ENCODE measurements at places on chromosomes 3 and 15. TPM values are rescaled to one million over a fixed set of nuclear protein-coding genes. Genes with fewer than 3 reads are reported as not detected.

GRCh38 chr15:33016405-33017024 lies 178.0 kb downstream of the FMN1 start:
- DNase-seq = no peak

GRCh38 chr3:184466413-184466960 lies 86.6 kb downstream of the CHRD start:
- peak; percentile 81 for DNase-seq

GRCh38 chr3:196111939-196112386 lies 30.1 kb upstream of the TFRC start:
- DNase-seq = no peak

DNA sequence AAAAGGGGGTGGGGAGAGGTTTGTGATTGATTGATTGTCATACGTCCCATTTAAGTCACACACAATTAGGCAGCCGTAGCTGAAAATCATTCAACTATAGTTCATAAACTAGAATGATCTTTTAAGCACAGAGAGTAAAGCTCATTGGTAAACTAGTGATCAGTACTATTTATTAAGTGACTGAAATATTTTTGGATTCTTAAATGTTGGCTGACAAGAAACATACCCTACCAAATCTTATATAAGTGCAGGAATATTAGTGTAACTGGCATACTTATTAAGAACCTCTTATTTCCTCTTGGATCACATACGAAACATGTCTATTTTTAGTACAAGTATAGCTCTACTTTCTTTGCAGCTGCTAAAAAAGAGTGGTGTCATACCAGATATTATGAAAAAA lies 8.4 kb upstream of the ABHD10 start:
- no peak for DNase-seq

GRCh38 chr15:71612869-71613268 lies 197.5 kb upstream of the NR2E3 start:
- no peak for DNase-seq

- DNase-seq = no peak
Observed at GRCh38 chr3:33597257-33597689, 120.8 kb downstream of the CLASP2 start.

GRCh38 chr3:184944241-184944640 lies 132.3 kb downstream of the VPS8 start:
- no peak for DNase-seq

DNA sequence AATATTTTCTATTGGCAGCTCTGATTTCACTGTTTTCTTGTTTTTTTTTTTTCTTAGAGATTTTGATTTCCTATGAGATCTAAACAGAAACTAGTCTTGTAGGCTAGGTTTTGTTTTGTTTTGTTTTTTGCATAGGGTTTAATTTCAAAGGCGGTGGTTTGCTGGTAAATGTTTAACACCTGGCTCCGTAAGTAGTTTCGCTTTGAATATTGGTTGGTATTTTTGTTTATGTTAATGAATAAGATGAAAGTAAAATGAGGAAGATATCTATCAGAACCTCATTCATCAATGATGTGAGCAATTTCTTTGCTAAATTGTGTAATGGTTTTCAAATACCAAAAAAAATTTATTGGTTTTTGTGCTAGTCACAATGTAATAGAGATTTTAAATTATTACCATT lies 39.7 kb upstream of the TM4SF1 start:
- DNase-seq = no peak

DNA sequence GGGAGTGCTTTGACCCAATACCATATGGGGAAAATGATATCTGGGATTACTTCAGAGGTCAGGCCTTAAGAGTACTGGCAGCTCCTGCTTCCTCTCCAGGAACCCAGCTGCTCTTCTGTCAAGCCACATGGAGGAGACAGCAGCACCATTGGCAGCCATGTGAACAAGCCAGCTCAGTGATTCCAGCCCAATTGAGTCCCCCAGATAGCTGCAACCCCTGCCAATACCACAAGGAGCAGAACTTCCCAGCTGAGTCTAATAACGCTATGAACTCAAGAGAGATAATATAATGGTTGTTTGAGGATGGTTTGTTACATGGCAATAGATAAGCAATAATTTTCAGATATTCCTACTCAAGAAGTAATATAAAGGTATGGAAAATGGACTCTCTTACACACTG lies 126.8 kb upstream of the CPNE4 start:
- DNase-seq = no peak

GRCh38 chr15:35921046-35921445 lies 375.1 kb upstream of the DPH6 start:
- no peak for DNase-seq

DNA sequence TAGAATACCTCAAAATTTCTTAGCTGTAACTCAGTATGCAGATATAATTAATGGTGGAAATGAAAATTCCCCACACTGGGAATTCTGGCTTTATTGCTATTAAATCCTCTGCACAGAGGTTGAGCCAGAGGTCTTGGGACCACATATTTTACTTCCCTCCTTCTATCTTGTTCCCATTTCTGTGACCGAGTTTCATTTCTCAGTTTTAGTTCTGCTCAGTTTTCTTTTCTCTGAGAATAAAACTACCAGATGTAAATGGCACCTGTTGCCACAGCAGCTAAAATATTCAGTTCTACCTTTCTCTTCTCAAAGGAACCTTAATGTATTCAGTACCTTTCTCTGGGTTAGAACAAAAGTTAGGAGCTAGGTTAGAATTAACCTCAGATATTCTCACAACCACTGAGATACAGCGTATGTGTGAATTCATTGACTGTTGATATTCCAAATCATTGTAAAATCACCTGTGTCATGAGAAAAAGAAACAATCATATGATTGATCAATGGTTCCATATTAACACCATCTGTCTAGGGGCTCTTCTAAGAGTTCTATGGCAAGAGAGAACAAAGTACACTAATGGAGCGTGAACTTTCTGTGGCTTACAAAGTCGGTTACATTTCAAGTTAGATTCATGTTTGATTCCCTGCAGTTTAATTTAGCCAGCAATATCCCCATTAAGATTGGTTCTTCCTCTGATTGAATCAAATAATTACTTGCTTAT lies 374.1 kb downstream of the EFHB start:
- DNase-seq = no peak

DNA sequence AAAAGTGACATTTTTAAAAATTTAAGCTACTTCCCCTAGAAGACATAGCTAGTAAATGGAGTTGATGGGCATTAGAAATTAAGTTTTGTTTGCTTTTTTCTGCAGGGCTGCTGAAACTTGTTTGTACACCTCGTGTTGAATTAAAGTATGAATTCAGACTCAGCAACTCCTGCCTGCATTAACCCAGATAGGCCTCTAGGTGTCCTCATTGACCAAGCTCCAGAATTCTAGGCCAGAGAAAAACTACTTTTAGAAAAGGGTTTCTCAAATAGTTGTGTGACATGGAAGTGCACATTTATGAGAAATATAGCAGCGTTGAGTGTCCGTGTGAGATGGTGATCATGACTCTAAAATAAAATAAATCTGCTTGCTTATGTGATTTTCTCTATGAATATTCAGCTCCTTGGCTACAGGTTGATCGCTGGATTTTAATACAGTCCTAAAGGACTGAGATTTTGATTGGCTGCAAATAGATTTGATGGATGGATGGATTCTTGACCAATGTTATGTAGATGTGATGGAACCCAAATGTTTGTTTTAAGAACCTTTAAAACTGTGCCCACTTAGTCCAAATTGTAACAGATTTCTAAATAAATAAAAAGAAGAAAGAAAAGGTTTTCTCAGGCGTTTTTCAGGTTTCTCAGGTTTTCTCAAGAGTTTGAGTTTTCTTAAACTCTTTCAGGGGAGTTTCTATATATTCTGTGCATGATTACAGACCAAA lies 39.4 kb upstream of the LMOD3 start:
- DNase-seq = no peak

GRCh38 chr15:68057034-68057433 lies 2.9 kb downstream of the PIAS1 start:
- DNase-seq = no peak

- DNase-seq = no peak
Observed at GRCh38 chr15:48940508-48940907, 23.2 kb downstream of the SHC4 start.

- DNase-seq = no peak
Observed at GRCh38 chr3:120634539-120634938, 38.4 kb downstream of the NDUFB4 start.

GRCh38 chr3:130992344-130992743 lies 34.3 kb downstream of the ASTE1 start:
- DNase-seq = no peak

GRCh38 chr3:188497021-188497420 lies 343.1 kb downstream of the LPP start:
- DNase-seq = no peak

DNA sequence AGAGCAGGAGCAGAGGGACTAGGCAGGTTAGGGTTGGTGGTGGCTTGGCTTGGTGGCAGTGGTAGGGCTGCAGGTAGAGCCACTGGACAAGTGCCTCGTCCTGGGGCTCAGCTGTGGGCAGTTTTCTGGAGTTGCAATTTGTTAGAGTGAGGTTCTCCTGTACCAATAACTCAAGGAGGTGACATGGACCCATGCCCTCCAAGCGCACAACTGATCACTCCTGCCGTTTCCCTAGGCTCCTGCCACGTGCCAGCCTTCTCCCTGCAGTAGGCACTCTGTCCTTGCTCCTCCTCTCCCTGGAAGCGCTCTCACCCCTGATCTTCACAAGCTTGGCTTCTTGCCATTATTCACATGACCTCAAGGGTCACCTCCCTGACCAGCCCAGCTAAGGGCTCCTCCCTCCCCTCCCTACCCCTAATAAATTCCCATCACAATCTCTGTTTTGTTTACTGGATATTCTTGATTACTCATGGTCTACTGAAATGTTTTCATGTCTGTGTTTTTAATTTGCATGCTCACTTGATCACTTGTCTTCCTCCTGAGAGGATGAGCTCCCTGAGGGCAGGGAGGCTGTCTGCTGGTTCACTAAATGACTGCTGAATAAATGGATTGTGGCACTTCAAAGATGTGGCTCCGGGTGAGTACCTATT lies 3.3 kb downstream of the WNT7A start:
- peak; percentile 33 for DNase-seq

GRCh38 chr3:76991165-76991564 lies 48.7 kb upstream of the ROBO2 start:
- DNase-seq = no peak

- no peak for DNase-seq
Observed at GRCh38 chr3:186511245-186511644, 32.9 kb downstream of the CRYGS start.

The ADGRG7 gene
- not detected for total RNA-seq

The SLC28A2 gene
- not detected for total RNA-seq

The SPESP1 gene
- 1.3 TPM for total RNA-seq

The C3orf33 gene
- 2.7 TPM for total RNA-seq

The TP63 gene
- 0.35 TPM for total RNA-seq

The FANCI gene
- 6.6 TPM for total RNA-seq

The SCG5 gene
- 5.3 TPM for total RNA-seq

The PGBD4 gene
- total RNA-seq = 0.96 TPM

The STRIT1 gene
- not detected for total RNA-seq

The CLDN18 gene
- total RNA-seq = not detected
